ENCODE measurements at places on chromosomes 5 and 9.

- DNase-seq = no peak
Observed at GRCh38 chr5:142482207-142482606, 157.4 kb upstream of the SPRY4 start.

GRCh38 chr5:132250547-132250946, 6.9 kb upstream of the PDLIM4 start:
- DNase-seq = no peak

DNA sequence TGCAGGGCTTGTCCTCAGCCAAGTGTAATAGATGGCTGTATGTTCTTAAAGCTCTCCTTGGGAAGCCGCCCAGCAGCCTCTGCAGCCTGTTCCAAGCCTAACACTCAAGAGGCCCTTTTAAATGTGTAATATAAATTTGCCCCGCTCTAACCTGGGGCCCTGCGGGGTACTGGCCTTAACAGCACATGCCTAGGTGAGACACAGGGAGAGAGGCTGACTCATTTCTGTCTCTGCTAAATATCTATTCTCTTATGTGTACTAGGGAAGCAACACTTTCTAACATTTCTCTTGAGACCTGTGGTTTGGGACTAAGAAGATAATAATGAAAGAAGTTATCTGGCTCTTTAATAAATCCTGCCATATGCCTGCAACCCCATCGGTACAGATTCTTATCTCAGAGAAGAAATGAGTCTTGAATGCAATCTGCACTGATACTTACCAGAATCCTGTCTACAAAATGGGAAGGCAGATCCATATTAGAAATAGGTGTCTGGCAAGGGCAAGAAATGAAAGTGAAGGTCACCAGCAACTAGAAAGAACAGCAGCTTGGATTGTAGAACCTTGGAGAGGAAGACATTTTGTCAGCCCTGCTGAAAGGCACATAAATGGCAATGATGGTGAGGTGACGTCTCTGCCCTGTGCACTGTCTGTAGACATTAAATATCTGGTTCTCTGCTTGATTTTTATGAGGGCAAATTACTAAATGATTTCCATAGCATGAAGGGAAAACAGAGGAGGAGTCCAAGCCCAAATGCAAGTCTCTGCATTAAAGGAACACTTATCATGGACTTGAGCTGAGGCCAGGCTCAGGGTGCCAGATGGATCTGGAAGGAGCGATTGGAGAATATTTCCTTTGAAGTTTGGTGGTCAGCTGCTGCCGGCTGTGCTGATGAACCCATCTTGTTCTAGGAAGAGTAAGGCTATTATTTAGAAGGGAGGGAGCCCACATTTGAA, 14.5 kb upstream of the TGFBI start:
- DNase-seq = no peak

- DNase-seq = no peak
Observed at GRCh38 chr9:133060417-133060841, 1.4 kb upstream of the CEL start.

DNA sequence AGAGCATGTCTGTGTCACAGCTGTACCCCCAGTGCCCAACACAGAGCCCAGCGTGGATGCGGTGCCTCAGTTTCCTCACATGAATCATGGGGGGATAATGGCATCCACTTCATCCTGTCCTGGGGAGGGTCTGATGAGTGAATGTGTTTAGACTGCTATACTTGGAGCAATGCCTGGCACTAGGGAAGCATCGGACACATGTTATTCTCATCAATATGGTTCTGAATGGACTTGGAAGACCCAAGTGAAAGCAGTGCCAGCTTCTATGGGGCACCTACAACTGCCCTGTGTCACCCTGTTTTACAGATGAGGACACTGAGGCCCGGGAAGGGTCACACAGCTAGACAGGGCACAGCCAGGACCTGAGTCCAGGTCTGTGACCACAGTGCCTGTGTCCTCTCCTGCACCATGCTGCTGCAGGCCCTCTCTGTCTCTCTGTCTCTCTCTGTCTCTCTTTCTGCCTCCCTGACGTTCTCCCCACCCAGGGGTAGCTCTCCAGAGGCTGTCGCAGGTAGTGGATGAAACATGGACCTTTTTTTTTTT, 42.3 kb upstream of the NEK6 start:
- DNase-seq = no peak

DNA sequence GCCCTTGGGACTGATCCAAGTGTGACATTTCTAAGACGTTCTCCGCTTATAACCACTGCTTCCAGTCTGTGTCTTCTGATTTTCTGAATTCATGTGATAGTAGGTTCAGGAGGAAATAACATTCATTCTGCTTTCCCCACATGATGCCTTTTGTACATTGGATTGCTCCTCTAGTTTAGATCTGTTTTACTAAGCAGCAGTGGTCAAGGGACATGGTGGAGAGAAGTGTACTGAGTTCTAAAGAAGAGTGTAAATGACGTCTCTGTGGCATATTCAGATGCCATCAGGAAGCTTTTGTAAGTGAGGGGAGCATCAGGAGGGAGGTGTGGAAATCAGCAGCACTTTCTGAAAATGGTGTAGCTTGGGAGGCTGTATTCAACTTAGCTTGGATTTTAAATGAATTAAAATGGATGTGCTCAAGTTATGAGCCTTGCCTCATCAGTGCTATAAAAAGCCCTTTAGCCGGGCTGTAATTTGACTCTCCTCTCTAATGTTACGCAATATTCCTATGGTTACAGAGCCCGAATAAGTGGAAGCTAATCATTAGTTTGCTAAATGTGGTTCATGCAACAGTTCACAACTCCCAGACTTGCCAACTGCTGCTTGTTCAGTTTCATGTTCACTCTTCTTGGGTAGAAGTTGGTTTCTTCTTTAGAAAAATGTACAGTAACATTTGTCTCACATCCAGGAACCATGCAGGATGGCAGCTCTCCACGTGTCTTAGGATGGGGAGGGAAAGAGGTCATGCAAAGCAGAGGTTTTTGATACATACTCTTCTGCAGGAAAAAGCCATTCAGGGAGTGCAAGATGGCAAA, 281.3 kb downstream of the ARHGAP26 start:
- peak; percentile 79 for DNase-seq
